Uterine smooth muscle cell (primary cell): ENCODE measurements at places on chromosomes 16 and 17. TPM values are rescaled to one million over a fixed set of nuclear protein-coding genes. Genes with fewer than 3 reads are reported as not detected.

POLR2C gene
- total RNA-seq: 90.2 and 115 TPM in 2 replicates

ZFP90 gene
- 23.5 and 32.2 TPM in 2 replicates for total RNA-seq

PITPNC1 gene
- total RNA-seq: 16.7 and 53.1 TPM in 2 replicates

CDT1 gene
- total RNA-seq: 6.1 and 25.0 TPM in 2 replicates

KRTAP3-2 gene
- not detected in 2 replicates for total RNA-seq

RAMP2 gene
- total RNA-seq: 0.37 TPM in 1 of 2 replicates, not detected in the other

RBFOX1 gene
- not detected in 2 replicates for total RNA-seq

STX1B gene
- 2.1 and 2.5 TPM in 2 replicates for total RNA-seq

ESRP2 gene
- total RNA-seq: 0.12 and 0.22 TPM in 2 replicates

IGSF6 gene
- total RNA-seq: under 0.01 TPM in 1 of 2 replicates, not detected in the other
